ENCODE measurements at places on chromosomes 1 and 21. TPM values are rescaled to one million over a fixed set of nuclear protein-coding genes. Genes with fewer than 3 reads are reported as not detected.

GRCh38 chr1:1179346-1179982 is 5.8 kb downstream of the TTLL10 start:
- no peak for DNase-seq

DNA sequence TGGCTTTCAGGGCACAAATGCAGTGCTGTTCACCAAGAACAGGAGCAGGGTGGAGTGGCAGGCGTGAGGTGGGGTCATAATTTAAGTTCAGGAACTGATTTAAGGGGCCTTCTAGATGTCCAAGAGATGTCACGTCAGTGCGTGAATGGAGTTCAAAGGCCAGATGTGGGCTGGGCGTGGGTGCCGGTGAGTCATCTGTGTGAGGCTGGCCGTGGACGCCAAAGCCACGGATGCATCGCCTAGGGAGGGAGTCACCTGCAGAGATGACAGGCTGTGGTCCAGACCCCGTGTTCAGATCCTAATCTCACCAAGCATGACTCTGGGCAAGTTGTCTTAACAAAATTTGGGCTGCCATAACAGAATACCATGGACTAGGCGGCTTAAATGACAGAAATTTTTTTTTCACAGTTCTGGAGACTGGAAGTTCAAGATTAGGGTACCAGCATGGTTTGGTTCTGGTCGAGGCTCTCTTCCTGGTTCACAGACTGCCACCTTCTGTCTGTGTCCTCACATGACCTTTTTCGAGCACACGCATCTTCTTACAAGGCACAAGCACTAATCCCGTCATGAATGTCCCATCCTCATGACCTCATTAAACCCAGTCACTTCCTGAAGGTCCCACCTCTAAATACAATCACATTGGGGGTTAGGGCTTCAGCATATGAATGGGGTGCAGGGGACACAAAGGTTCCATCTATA is 109.6 kb downstream of the PRDM2 start:
- no peak for DNase-seq

Gene GPA33
- not detected for total RNA-seq

Gene GSTM4
- total RNA-seq, result 7.7 TPM

All from GM23248 (cell line).